ENCODE measurements at places on chromosomes 16 and 17. TPM values are rescaled to one million over a fixed set of nuclear protein-coding genes. Genes with fewer than 3 reads are reported as not detected.

PLEKHH3 gene
- total RNA-seq = 45.0 TPM

PRR35 gene
- not detected for total RNA-seq

ANTKMT gene
- 57.2 TPM for total RNA-seq

CORO6 gene
- total RNA-seq = 0.49 TPM

ITGAX gene
- total RNA-seq = 1.6 TPM

TMC7 gene
- 10.1 TPM for total RNA-seq

RNF166 gene
- total RNA-seq = 34.3 TPM

OR1G1 gene
- not detected for total RNA-seq

NEURL4 gene
- total RNA-seq = 31.9 TPM

CDR2L gene
- 39.4 TPM for total RNA-seq

GNAO1 gene
- total RNA-seq = not detected

TRPV2 gene
- 1.0 TPM for total RNA-seq

CCL7 gene
- not detected for total RNA-seq

CRAMP1 gene
- total RNA-seq = 33.1 TPM

CCL3 gene
- total RNA-seq = not detected

TMC5 gene
- total RNA-seq = 149 TPM

COASY gene
- total RNA-seq = 163 TPM

KDM8 gene
- 8.4 TPM for total RNA-seq

RHBDF2 gene
- total RNA-seq = 47.9 TPM

GSDMA gene
- 0.33 TPM for total RNA-seq

UBB gene
- total RNA-seq = 1,004 TPM

NAA38 gene
- total RNA-seq = 36.3 TPM

DRC7 gene
- not detected for total RNA-seq

CTRB2 gene
- 0.76 TPM for total RNA-seq

HSD11B2 gene
- 10.8 TPM for total RNA-seq

CES1 gene
- 0.86 TPM for total RNA-seq

KRTAP4-1 gene
- not detected for total RNA-seq

SRCIN1 gene
- 46.6 TPM for total RNA-seq

TMEM208 gene
- 53.5 TPM for total RNA-seq

KAT2A gene
- total RNA-seq = 94.7 TPM

TBC1D3C gene
- not detected for total RNA-seq

PPL gene
- total RNA-seq = 75.0 TPM

GPR179 gene
- 0.45 TPM for total RNA-seq

HSBP1 gene
- 216 TPM for total RNA-seq
